ENCODE measurements at places on chromosomes 6 and 20.

DNA sequence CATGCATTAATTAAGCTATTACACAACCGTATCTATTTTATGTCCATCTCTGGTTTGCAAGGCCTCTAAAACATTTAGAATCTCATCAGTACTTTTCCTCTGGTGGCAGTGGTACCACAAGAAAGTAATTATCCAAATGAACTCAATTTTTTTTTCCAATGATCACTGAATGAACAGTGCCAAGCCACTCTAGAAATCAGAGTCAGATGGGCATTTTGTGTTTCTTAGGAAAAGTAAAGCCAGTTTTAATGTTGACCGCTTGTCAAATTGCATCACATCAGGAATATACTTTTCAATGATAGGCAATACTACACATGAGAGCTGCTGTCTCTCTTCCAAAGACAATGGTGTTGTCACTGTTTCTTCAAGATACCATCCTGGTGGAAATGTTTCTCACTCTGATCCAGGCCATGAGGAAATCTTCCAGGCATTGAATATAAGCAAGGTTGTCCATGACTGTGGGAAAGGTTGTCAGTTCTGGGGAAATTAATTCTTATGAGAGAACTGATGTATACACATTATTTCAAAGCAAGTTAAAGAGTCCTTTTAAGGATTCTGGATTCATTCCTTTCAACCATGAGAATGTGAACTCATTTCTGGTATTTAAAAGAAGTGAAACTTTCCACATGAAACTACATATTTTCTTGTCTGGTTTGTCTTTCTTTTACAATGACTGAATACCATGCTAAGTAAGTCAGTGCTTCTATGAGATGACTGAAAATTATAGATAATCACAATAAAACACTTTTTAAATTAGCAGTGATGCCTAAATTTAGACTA, 108.8 kb upstream of the TCF21 start:
- DNase-seq = no peak

- DNase-seq = no peak
Observed at GRCh38 chr6:116531675-116532570, 13.6 kb downstream of the TRAPPC3L start.

GRCh38 chr20:41145821-41146620, 8.7 kb downstream of the PLCG1 start:
- DNase-seq = no peak

DNA sequence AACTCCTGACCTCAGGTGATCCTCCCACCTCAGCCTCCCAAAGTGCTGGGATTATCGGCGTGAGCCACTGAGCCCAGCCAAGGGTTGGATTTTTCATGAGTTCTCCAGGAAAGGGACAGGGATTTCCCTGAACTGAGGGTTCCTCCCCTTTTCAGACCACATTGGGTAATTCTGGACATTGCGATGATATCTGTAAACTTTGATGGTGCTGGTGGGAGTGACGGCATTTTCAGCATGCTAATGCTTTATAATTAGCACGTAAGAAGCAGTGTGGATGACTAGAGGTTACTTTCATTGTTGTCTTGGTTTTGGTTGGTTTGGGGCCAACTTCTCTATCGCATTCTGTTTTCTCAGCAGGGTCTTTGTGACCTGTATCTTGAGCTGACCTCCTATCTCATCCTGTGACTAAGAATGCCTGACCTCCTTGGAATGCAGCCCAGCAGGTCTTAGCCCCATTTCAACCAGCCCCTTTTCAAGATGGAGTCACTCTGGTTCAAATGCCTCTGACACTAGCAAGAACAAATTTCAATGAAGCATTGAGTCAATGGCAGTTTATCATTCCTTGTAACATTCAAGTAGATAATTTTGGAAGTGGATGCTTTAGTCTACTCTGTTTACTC, 156.5 kb downstream of the TTLL2 start:
- no peak for DNase-seq

GRCh38 chr6:95923518-95923917, 92.3 kb upstream of the FUT9 start:
- DNase-seq = no peak

GRCh38 chr6:67757465-67758033, 877.5 kb upstream of the ADGRB3 start:
- no peak for DNase-seq
